ENCODE measurements at places on chromosomes 5 and 9.

GRCh38 chr9:123016631-123017030 is 16.8 kb upstream of the GPR21 start:
- DNase-seq: no peak

DNA sequence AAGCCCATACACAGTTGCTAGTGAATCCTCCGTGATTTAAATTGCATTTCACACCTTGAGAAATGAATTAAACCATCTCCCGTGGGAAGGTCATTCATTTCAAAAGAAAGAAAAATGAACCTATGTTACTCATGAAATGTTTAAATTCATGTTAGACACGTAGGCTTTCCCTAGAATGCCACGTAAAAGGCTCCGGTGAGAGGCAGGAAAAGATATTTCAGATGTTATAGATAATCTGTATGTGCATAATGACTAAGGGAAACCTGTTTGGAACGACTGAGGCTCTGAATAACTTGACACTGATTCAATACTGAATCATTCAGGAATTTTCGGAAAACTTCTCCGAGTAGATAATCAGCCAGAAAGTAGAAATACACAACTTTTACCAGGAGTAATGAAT is 134.3 kb upstream of the ICE1 start:
- no peak for DNase-seq

DNA sequence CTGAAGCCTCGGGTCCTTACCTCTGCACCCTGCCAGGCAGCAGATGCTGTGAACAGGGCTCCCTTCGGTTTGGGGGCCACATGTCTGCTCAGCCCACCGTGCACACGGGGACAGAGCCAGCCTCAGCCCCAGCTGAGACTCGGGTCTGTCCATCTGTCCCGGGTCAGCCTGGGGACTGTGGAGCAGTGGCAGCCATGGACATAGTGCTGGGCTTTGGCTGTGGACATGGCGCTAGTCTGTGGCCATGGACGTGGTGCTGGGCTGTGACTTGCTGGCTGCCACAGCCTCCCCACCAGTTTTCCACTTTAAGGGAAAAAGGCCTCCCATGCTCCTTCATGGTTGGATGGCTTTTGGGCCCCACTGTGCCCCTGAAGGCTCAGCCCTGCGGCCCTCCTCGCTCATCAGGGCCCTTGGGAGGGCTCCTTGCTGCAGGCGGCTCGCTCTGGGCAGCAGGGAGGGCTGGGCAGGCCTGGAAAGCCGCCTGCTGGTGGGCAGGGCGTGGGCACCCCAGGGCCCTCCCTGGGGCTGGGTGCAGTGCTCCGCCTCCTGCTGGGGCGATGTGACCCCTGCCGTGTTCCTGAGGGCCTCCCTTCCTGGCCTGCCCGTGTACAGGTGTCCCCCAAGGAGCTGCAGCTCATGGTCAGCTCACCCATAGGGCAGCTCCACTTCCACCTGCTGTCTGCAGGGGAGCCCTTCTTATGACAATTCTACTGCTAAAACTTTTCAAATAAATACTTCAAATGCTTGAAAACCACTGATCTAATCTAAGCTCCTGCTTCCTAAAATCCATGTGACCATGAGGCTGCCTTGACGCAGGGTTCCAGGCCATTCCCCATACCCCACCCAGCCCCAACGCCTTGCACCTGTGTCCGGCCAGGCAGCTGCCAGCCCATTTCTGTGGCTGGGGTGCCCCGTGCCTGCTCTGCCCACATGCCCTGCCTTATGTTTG is 112.1 kb upstream of the LMX1B start:
- no peak for DNase-seq

DNA sequence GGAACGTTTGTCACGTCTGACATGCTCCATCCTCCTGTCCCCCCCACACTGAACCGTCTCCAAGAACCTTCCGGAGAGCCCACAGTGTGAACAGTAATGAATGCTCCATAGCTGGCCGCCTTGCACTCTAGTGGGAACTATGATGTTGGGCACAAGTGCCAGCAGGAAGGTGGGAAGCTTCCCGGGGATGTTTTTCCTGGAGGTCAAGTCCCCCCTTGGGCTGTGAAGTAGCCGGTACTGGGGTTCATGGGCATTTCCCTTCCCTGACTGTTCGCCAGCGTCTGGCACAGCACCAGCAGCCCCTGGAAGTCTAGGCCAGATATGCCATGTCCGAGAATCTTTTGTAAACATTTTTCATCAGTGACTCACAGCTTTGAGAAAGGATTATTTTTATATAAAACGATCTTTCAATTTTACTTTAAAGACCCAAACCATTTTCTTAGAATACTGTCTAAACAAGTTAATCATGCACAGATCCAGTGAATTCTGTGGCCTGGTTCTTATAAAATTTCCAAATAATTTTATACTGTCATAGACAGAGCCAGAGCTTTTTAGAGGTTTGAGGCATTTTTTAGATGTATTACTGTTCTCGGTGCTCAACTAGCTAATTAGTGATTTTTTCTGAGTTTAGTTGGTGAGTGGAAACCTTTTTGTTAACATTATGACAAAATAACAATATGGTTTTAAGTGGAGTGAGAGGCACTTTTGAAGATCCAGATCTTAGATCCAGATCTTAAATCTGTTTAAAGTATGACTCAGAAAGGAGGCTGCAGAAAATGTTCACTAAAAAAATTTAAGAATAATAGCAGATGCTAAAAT is 11.6 kb downstream of the ABL1 start:
- no peak for DNase-seq

DNA sequence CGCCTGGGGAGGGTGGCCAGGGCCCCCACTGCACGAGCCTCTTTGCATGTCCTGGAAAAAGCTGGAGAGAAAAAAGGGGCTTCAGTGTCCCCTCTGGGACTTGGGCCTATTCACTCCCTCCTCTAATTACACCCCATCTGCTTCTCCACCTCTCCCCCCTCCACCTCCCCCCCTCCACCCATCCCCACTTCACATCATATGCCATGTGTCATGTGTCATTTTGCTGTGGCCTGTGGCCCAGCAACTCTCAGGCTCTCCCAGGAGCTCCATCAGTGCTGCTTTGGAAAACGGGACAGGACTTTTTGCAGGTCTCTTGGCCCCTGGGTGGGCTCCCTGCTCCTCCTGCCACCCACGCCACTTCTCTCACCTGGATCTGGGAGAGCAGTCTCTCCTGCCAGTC is 68.7 kb downstream of the NTNG2 start:
- no peak for DNase-seq

Measured in right renal pelvis (tissue), 4 donors.